Activated naive CD8-positive, alpha-beta T cell treated with anti-CD3 and anti-CD28 coated beads for 36 hours (primary cell): ENCODE measurements at places on chromosomes 16 and 17. TPM values are rescaled to one million over a fixed set of nuclear protein-coding genes. Genes with fewer than 3 reads are reported as not detected.

HP gene
- not detected for total RNA-seq

DNA sequence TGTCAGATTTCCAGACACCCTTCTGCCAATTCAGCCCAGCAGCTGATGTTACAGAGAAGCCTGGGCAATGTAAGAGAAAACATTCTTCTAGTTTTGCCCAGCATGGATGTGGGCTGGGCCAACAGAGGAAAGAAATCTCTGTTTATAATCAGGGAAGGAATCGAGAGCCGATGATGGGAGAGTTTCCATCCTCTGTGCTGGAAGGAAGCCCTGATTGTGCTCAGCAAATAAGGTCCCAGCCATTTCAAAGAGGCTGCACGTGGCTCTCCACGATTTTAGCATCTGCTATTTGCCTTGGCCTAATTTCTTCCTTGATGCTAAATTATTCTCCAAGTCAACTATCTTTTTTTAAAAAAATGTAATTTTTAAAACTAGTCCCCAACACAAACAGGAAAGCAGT, 70.0 kb downstream of the IRX6 start:
- DNase-seq = no peak
- H3K27me3 ChIP-seq = peaks cover 6% of the 10 kb centered on the region
- no peaks in the 10 kb centered on the region for H3K4me1 ChIP-seq
- no peak overlapping the region for H3K4me3 ChIP-seq
- H3K36me3 ChIP-seq = no peaks in the 10 kb centered on the region
- H3K27ac ChIP-seq = no peak overlapping the region

- H3K4me3 ChIP-seq = no peak overlapping the region
- no peak overlapping the region for H3K27ac ChIP-seq
- no peaks in the 10 kb centered on the region for H3K27me3 ChIP-seq
- no peaks in the 10 kb centered on the region for H3K4me1 ChIP-seq
Measured at GRCh38 chr16:51255349-51255972, 104.4 kb upstream of the SALL1 start.

- H3K4me3 ChIP-seq = peak overlapping the region; percentile 96
- H3K27me3 ChIP-seq = no peaks in the 10 kb centered on the region
- H3K4me1 ChIP-seq = peaks cover 25% of the 10 kb centered on the region
- H3K27ac ChIP-seq = peak overlapping the region; percentile 87
- DNase-seq = peak; percentile 35
- peaks cover 23% of the 10 kb centered on the region for H3K36me3 ChIP-seq
Measured at GRCh38 chr17:50396261-50397110, 837 bp downstream of the LRRC59 start.

ITFG1 gene
- total RNA-seq = 20.5 TPM

GRCh38 chr16:842061-842476, 41.5 kb upstream of the GNG13 start:
- no peak for DNase-seq
- no peaks in the 10 kb centered on the region for H3K27me3 ChIP-seq

DNA sequence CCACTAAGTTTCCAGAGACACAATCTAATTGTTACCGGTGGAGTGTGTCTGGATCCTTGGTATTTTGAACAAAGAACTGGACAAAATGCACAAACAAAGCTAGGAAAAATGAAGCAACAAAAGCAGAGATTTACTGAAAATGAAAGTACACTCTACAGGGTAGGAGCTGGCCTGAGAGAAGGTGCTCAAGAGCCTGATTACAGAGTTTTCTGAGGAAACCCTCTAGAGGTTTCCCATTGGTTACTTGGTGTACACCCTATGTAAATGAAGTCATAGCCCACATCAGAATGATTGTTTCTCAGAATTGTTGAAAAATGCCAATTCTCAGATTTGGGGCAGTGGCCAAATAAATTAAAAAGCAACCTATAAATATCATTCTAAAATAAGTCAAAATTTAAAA, 436.4 kb downstream of the KCNJ18 start:
- H3K36me3 ChIP-seq = no peaks in the 10 kb centered on the region
- H3K27me3 ChIP-seq = no peaks in the 10 kb centered on the region
- no peak overlapping the region for H3K4me3 ChIP-seq
- H3K4me1 ChIP-seq = no peaks in the 10 kb centered on the region
- no peak overlapping the region for H3K27ac ChIP-seq

DNA sequence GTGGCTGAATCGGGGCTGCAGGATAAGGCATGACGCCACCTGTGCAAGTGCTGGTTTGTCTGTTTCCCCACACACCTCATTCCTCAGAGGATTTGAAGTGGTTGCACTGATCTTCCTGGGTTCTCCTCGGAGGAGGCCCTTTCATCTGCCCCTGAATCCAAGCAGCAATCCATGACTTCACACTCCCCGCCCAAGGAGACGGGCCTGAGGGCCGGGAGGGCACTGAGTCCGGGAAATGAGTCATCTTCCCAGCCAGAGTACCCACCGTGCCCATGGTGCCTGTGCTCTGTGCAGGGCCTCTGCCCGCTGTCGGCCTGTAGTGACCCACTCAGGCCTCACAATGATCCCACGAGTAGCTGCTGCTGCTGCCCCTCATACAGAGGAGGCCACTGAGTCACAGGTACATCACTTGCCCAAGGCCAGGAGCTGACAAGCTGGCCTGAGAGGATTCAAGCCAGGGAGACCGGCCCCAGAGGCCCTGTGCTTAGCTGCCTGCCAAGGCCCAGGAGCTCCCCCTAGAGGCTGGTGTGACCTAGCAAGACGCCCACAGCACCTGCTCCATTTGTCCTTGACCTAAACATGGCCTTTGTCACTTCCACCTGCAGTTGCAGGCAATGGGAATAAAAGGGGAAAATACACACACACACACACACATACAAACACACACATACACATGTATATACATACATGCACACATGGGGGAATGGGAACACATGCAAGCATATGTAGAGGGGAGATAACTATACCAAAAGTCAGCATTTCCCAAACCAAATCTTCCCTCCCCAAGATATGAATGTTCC, 240.0 kb downstream of the C16orf95 start:
- no peaks in the 10 kb centered on the region for H3K36me3 ChIP-seq
- H3K27me3 ChIP-seq = no peaks in the 10 kb centered on the region
- H3K4me1 ChIP-seq = no peaks in the 10 kb centered on the region
- H3K4me3 ChIP-seq = no peak overlapping the region

PRM3 gene
- not detected for total RNA-seq

PITPNM3 gene
- total RNA-seq = 0.72 TPM

DNA sequence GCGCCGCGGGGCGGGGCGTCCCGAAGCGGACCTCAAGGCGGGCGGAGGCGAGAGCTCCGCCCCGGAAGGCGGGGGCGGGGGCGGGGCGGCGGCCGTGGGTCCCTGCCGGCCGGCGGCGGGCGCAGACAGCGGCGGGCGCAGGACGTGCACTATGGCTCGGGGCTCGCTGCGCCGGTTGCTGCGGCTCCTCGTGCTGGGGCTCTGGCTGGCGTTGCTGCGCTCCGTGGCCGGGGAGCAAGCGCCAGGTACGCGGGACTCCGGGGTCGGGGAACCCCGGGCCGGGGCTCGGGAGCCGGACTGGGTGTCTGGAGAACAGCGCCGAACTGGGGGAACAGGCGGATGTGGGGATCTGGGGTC, at the start of gene TNFRSF12A:
TNFRSF12A (plus strand) TSS at position 122 of the 357 bp plus-strand sequence; CDS start at position 152, 30 bp downstream.
- peak within 1 kb of the TSS; percentile 95 for H3K4me3 ChIP-seq
- H3K27me3 ChIP-seq = peaks cover 12% of the 10 kb centered on the region
- H3K4me1 ChIP-seq = peaks cover 40% of the 10 kb centered on the region
- peaks cover 3% of the 10 kb centered on the region for H3K36me3 ChIP-seq
- H3K27ac ChIP-seq = peak within 1 kb of the TSS; percentile 98

DNA sequence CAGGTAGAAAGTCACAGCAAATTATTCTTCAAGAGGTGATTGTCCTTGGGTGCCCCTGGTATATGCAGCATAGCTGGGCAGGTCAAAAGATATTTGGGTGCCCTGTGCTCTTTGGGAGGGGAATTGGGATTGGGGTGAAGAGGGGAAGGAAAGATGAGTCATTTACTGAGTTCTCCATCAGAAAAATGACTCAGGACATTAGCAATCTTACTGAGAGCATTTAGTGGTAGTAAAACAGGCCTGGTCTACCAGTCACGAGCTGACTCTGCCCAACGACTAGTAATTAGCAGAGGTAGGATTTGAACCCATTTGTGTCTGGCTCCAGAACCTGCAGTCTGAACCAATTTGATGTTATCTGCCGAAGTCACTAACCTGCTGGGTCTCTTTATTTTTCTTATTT, 6.0 kb upstream of the GRIN2A start:
- no peaks in the 10 kb centered on the region for H3K36me3 ChIP-seq
- H3K27me3 ChIP-seq = peaks cover 36% of the 10 kb centered on the region
- no peak overlapping the region for H3K27ac ChIP-seq
- H3K4me1 ChIP-seq = no peaks in the 10 kb centered on the region

GRCh38 chr16:28623172-28623711, 13.4 kb upstream of the SULT1A1 start:
- H3K27ac ChIP-seq = peak overlapping the region; percentile 56
- H3K36me3 ChIP-seq = peaks cover 8% of the 10 kb centered on the region
- peak; percentile 83 for DNase-seq
- H3K27me3 ChIP-seq = no peaks in the 10 kb centered on the region
- H3K4me3 ChIP-seq = peak overlapping the region; percentile 87
- H3K4me1 ChIP-seq = peaks cover 13% of the 10 kb centered on the region

GPRC5C gene
- 0.66 TPM for total RNA-seq

DNA sequence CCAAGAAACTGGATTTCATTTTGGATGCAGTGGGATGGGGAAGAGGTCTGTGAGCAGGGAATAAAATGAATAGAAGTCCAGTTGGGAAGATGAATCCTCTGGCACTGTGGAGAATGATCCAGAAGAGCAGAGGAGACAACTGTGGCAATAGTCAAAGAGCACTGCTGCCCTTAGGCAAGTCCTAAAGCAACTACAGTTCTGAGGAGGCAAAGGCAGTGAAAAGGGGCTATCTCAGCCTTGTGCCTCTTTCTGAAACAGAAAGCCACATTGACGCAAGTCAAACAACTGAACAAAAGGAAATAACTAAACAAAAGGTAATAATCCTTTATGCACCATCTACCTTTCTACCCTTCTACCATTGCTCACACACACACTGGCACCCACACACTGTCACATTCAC, 238.0 kb upstream of the AXIN2 start:
- peaks cover 6% of the 10 kb centered on the region for H3K4me1 ChIP-seq
- no peak overlapping the region for H3K27ac ChIP-seq
- no peaks in the 10 kb centered on the region for H3K27me3 ChIP-seq
- H3K4me3 ChIP-seq = no peak overlapping the region
- no peaks in the 10 kb centered on the region for H3K36me3 ChIP-seq

HOXB1 gene
- total RNA-seq = not detected

DNA sequence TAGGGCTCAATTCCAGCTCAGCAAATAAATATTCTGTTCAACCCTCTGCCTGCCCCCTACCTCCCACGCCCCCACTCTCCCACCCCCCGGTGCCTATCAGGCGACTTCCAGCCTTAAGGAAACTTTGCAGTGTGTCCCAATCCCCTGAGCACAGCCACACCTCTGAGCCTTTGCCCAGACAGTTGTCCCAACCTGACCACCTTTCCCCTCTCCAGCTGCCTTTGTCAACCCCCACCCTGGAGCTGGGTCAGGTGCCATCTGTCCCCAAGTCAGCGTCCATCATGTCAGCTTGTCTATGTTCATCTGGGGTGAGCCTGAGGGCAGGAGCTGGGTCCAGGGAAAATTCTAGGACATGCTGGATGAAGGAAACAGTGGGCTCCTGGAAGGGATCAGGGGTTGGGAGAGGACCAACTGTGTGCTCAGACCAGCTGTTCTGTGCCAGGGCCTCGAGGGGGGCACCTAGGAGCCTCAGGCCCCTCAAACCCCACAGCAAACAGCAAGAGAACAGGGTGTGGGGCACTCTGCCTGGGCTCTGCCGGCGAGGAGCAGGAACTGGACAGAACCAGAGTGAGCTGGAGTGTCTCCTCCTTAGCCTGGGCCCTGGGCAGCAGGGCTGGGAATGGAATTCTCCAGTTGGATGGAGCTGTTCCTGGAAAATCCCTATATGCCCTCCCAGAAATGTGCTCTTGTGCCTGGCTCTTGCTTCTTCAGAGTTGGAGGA, 17.8 kb downstream of the CDH16 start:
- no peaks in the 10 kb centered on the region for H3K27me3 ChIP-seq
- H3K27ac ChIP-seq = no peak overlapping the region
- no peaks in the 10 kb centered on the region for H3K36me3 ChIP-seq
- no peak for DNase-seq
- H3K4me3 ChIP-seq = no peak overlapping the region
- peaks cover 3% of the 10 kb centered on the region for H3K4me1 ChIP-seq

DNA sequence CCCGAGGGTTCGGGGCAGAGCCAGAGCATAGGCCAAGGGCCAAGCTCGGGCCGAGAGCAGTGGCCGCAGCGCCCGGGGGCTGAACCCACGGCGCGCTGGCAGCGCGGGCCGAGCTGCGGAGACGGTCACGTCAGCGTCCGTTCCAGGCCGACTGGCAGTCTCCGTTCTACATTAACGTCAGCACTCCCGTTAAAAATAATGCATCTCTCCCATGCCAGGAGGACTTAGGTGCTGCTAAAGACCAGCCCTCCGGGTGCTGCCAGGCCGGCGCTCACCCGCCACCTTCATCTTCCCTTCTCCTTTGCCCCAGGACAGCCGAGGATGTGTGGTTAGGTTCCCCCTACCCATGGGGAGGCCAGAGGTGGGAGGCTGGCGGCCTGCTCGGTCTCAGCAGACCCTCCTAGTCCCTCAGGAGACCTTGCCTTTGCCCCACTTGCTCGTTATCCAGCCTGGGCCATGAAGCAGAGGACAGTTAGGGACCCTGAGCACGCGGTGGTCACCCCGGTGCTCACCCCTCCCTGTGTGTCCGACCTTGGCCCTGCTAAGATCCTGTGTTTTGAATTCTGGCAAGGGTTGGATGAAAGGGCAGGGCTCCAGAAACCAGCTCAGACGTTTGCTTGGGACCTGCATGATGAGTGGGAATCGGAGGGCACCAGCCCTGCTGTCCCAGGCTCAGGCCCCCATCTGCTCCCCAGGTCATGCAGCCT, 572 bp downstream of the MPG start:
- H3K27ac ChIP-seq = peak overlapping the region; percentile 82
- no peak for DNase-seq
- peaks cover 14% of the 10 kb centered on the region for H3K27me3 ChIP-seq
- H3K4me3 ChIP-seq = peak overlapping the region; percentile 82
- H3K36me3 ChIP-seq = peaks cover 4% of the 10 kb centered on the region

DNA sequence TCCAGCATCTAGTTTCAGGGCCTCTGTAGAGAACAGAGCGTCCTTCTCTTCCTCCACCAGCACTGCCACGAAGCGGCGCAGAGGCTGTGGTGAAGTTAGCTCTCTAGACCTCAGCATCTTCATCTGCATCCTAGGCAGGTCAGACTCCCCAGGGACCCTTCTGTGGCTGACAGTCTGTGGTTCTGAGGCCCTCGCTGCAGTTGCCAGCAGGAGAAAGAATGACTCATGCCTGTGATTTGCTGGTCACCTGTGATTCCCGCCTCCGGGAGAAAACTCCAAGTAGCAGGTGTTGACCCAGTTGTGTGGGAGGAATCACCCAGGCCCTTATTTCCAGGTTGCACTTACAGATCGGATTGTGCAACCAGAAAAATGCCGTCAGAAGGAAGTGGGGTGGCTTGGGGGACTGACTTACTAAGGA, 117.3 kb upstream of the CACNG5 start:
- peaks cover 8% of the 10 kb centered on the region for H3K4me1 ChIP-seq
- H3K27me3 ChIP-seq = no peaks in the 10 kb centered on the region
- no peak overlapping the region for H3K27ac ChIP-seq
- no peak for DNase-seq
- H3K36me3 ChIP-seq = peaks cover 19% of the 10 kb centered on the region
- H3K4me3 ChIP-seq = no peak overlapping the region

GRCh38 chr17:63316100-63316499, 130.0 kb downstream of the CYB561 start:
- DNase-seq = no peak
- H3K27me3 ChIP-seq = no peaks in the 10 kb centered on the region
- peaks cover 5% of the 10 kb centered on the region for H3K4me1 ChIP-seq
- no peak overlapping the region for H3K27ac ChIP-seq
- H3K4me3 ChIP-seq = no peak overlapping the region
- H3K36me3 ChIP-seq = peaks cover 4% of the 10 kb centered on the region

GSPT1 gene
- total RNA-seq = 247 TPM

- no peak for DNase-seq
- H3K27ac ChIP-seq = no peak overlapping the region
- no peaks in the 10 kb centered on the region for H3K4me1 ChIP-seq
Measured at GRCh38 chr17:3532859-3533142, 24.8 kb downstream of the TRPV3 start.
